Activated CD8-positive, alpha-beta T cell treated with anti-CD3 and anti-CD28 coated beads, Interleukin-2, amount 10 ng/mL, durations not matched to agents 7 days and 5 days (primary cell): ENCODE measurements at places on chromosomes 12 and 14.
A peak's percentile ranks its signal among the peaks of the same experiment; 100 is the strongest.

- DNase-seq = no peak
Observed at GRCh38 chr14:89165189-89166181, 251.5 kb downstream of the FOXN3 start.

DNA sequence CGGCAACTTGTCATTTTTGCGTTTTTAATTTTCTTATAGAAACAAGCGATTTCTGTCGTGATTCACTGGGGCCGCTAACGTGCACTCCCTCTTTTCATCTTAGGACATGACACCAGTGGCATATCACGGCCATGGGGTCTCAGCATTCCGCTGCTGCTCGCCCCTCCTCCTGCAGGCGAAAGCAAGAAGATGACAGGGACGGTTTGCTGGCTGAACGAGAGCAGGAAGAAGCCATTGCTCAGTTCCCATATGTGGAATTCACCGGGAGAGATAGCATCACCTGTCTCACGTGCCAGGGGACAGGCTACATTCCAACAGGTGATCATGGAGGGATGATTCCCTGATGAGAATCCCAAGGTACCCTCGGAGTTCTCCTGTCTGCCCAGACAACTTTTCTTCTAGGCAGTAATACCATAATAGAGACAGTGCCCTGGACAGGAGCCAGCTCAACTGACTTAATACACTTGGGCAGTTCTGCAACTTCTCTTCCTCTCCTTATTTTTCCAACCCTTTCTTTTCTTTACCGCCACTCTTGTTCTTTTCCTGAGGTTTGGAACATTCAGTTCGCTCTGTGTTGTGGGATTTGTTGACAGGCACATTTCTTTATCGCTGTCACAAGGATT is 821 bp downstream of the TMEM106C start:
- peak; percentile 39 for DNase-seq

DNA sequence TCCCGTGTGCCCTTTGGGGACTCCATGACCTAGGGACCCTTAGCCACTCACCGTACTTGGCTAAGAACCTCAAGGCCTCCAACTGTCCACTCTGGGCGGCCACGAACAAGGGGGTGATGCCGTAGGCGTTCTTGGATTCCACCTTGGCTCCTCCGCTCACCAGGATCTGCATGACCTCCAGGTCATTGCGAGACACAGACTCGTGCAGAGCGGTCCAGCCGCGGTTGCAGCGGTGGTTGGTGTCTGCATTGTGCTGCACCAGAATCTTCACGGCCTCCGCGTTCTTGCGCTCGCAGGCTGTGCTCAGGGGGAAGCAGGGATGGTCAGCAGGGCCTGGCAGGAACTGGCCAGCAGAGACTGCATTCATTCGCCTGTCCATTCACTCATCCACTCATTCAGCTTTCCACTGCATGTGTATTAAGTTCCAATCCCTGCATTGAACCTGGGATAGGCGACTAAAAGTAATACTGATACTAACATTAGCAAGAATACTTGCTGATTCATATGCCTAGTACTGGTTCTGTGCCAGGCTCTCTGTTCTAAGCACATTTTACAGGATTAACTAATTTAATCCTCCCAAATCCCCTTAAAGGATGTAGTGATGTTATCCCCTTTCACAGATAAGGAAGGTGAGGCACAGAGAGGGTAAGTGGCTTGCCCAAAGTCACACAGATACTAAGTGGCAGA is 23.9 kb downstream of the FAM181A start:
- no peak for DNase-seq

DNA sequence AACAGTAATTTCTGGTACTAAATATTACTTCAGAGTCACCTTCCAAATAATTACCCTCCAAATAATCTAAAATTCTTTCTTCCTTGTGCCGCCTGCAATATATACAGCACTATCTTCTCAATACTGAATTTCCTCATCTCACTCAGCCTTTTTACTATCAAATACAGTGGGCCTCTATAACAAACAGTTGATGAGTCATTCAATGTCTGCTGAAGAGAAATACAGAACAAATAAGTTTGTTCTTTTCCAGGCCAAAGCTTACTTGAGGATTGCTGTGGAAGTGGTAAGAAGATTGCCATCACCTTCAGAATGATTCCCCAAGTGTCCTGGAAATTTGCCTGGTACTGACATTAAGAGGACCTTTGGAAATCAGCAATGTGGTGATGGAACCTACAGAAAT is 218.2 kb upstream of the ARHGAP5 start:
- no peak for DNase-seq

DNA sequence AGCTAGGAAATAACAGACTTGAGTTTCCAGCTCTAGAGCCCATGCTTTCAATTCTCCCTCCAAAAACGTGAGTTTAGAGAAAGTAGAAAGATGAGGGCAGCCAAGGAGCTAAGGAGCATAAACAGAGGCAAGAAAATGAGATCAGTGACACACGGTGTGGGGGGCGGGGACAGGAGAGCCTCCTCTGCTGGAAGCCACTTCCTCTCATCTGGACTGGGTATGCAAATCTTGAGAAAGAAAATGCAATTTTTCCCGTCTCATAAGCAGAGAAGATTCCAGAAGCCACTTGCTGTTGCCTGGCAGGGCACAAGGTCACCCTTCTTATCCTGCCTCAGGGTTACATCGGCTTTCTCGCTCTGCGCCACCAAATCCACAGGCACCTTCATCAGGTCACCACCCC is 6.0 kb downstream of the OR10P1 start:
- DNase-seq = peak; percentile 62

- no peak for DNase-seq
Observed at GRCh38 chr12:98402091-98402490, 113.3 kb upstream of the TMPO start.

DNA sequence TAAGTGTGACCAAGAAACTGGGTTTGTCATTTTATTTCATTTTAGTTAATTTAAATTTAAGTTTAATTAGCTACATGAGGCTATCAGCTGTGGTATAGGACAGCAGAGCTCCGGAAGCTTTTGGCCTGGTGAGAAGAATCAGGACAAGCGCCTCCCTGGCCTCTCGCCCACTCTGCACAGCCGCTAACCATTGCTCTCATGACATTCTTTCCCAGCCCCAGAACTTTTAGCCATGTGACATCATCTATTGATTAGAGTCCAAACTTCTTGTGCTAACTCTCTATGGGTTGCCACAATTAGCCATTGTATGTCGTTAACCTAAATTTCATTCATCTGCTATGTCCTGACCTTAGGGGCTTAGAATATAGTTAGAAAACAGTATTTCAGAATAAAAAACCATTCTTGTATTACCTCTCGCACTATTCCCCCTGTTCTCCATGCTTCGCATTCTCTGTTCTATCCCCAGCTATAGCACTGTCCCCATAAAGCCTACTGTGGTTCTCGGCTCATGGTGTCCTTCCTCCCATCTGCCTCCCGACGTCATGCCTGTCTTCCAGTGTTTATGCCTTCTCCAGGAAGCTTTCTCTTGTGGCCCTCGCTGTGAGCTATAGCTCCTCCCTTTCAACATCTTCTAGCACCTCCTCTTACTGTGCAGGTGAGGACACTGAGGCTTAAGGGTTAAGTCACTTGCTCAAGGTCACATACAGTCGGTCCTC is 23.5 kb downstream of the SSH1 start:
- no peak for DNase-seq

DNA sequence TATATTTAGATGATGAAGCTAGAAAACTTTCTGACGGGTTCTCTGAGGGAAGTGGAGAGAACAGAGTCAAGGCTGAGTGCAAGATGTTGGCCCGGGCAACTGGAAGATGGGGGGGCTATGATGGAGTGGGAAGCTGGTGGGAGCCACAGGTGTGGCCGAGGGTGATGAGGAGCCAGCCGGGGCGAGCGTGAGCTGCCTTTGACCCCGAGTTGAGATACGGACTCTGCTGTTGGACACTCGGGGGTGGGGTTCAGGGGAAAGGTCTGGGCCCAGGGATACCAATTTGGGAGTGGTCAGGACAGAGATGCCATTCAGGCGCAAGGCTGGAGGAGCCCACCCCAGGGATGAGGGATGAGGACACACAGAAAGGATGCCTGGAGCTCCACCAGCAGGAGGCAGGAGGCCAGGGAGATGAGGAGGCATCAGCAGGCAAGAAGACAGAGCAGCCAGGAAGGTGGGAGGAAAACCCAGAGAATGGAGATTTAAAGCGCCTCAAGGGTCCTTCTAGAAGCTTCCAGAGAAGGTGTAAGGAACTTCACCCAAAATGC is 9.0 kb downstream of the SCARB1 start:
- DNase-seq = no peak

- no peak for DNase-seq
Observed at GRCh38 chr12:4201333-4202100, 72.0 kb upstream of the CCND2 start.

DNA sequence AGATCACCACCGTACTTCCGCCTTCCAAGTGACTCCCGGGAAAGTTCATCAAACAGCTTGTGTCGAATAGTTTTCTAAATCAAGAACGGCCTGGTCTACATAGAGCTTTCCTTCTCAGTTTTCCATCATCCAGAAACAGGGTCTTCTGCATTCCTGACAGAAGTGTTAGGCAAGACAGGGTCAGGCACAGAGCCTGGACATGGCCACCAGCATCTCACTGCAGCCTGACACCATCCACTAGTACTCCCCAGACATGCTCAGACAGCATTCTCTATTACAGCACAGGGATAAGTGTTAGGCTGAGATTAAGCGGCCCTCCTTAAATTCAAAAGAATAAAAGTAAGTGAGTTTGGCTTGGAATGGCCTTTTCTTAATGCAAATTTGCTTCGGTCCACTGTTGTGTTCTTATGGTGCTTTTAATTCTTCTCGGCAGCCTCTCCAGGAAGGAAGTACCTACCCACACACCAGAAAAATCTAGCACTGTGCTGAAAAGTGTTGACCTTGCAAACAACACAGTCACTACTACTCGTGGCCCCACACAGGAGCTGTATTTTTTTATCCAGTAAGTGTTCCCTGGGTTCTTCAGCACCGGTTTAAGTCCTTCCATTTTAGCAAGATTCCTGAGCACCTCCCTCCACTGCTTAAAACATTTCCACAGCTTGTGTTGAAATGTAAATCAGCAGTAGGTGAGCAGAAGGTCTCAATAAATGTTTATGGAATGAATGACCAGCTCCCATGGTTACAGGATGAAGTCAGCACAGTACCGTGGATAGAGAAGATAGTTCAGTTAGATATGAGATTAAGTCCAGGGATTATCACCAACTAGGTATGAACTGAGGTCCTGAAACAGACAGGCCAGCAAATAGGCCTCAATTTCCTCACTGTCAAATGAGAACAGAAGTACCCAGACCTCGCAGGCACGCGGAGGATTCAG is 44.1 kb downstream of the SETD3 start:
- no peak for DNase-seq

DNA sequence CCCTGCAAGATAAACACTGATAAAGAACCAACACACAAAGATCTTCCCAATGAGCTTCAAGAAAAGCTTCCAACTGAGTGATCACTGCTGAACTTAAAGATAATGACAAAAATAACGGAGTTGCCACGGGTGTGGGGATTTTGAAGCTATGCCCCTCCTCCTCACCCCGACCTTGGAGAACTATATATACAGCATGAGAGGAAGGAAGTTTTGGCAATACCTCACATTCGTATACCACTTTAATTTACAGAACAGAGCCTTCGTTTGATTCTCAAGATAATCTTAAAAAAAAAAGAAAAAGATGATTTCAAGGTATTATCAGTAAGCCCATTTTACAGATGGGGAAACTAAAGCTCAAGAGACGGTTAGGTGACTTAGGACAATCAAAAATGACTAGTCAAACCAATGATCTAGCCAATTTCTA is 715 bp downstream of the NEK9 start:
- no peak for DNase-seq

DNA sequence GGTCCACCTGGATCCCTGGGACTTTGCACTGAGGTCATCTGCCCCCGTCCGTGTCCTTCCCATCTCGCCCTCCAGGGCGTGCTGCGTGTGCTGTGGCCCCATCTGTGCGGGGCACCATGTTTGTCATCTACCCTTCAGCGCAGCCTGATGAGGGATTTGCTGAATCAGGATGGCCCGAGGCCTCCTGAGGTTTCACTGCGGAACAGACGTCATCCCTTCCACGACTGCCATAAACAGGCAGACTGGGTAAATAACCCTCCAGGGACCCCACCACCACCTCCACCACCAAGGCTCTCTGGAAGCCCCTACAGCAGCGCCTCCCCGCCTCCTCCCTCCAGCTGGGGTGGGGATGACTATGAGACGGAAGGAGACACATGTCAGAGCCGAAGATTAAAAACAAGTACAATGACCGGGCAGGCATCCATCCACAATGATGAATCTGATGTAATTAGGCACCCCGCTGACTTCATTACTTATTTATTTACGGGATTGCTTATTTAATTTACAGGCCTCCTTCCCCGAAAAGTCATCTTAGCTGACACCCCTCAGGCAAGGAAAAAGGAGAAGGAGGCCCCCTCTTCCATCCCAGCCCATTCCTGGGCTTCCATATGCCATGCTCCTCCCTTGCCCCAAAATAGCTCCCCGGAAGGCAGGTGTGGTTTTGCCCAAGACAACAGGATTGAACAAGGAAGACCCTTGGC is 39.4 kb downstream of the NCOR2 start:
- DNase-seq = no peak

DNA sequence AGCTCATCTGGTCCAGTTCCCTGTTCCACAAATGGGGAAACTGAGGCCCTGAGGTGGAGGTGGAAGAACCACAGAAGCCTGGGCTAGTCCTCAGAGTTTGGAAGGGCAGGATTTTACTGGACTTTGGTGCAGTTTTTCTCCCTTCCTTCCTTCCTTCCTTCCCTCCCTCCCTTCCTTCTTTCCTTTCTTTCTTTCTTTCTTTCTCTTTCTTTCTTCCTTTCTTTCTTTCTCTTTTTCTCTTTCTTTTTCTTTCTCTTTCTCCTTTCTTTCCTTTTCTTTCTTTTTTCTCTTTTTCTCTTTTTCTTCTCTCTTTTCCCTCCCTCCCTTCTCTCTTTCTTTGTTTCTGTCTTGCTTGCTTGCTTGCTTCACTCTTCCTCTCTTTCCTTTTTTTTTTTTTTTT is 95.7 kb upstream of the TBX3 start:
- DNase-seq = no peak

- no peak for DNase-seq
Observed at GRCh38 chr12:5072311-5072710, 28.6 kb downstream of the KCNA5 start.

DNA sequence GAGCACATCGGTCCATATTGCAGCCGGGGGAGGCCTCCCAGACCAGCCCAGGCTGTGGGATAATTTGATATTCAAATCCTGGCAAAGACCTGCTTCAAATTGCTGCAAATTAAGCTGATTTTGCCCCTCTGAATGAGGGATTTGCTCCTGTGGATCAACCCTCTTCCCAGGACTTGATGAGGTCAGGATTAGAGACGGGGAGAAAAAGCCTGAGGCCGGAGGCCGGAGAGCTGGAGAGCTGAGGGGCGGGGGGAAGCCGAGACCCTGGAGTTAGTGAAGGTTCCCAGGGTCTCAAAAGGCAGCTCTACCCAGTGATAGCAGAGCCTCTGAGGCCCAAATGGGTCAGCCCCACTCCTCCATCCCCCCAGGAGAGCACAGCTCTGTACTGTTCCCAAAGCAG is 17.5 kb upstream of the VSX2 start:
- DNase-seq = no peak

DNA sequence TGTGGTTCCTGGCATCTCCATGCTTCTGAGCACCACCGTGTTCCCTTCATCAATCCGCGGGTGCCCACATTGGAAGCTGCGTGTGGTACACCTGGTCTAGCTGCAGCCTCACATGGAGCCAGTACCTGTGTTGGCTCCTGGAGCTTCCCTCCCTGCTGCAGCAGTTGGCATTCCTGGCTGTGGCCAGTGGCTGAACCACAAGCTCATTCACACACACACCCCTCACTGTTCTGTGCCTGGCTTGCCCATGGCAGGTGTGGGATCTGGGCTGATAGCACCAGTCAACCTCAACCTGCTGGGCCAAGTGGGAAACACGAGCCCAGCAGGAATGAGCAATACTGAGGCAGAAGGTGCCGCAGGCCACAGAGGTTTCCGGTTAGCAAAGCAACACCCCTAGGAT is 256.2 kb upstream of the LRFN5 start:
- DNase-seq = no peak

- no peak for DNase-seq
Observed at GRCh38 chr14:58138714-58139482, 13.1 kb downstream of the ARMH4 start.
